ENCODE measurements at places on chromosomes 7 and 10.

GRCh38 chr7:3916146-3916545, 615.1 kb downstream of the SDK1 start:
- DNase-seq: no peak

GRCh38 chr7:92352009-92352408, 95.3 kb upstream of the GATAD1 start:
- no peak for DNase-seq

GRCh38 chr7:27900006-27900405, 160.0 kb downstream of the TAX1BP1 start:
- DNase-seq: no peak

GRCh38 chr7:135428879-135429278, 81.0 kb downstream of the CNOT4 start:
- DNase-seq: no peak

DNA sequence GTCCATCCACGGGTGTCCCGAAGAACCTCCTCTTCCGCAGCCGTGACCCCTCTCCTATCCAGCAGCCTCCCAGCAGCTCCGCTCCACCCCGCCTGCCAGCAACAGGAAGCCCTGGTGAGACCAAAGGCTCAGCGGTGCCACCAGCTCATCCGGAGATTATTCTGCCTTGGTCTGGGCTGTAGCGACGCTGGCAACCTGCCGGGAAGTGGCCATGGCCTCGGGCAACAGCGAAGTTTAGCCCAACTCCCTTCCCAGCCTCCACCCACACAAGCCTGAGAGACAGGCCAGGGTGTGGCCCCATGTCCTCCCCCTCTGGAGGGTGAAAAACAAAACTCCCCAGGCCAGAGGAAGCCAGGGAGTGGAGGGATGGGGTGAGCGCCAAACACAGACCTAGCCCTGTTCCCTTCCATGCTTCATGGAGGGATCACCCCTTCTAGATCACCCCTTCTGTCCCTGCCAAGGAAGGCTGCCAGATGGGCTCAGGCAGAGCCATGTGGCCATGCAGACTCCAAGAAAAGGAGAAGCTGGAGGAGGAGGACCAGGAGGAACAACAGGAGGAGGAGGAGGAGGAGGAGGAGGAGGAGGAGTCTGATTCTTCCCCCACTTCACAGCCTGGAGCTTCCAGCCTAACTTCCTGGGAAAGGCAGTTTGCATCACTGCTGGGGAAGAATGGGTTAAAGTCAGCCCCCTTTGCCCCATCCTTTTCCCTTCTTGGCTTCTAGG, 918 bp downstream of the CALHM2 start:
- DNase-seq: peak; percentile 40

DNA sequence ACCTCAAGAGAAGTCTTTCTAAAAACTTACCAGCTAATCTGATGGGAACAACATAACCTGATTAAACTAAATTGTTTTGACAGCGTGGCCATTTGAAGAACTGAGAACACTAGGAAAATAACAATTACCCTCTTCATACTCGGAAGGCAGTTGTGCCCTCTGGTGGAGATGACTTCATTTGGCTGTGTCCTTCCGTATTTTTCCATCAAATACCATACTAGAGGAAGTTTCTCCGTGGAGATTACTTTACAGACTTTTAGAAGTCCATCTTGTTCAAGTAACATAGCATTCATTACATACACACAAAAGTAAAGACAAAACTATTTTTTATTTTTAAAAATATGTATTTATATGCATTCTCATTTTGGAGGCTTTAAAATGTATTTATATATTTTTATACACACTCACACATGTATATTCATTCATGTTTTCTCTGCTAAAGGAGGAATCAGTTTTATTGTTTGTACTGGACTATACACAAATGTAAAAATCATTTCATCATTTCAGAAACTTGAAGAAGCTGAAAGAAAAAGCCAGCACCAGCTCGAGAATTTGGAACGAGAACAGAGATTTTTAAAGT, 25.2 kb downstream of the SMNDC1 start:
- peak; percentile 40 for DNase-seq

DNA sequence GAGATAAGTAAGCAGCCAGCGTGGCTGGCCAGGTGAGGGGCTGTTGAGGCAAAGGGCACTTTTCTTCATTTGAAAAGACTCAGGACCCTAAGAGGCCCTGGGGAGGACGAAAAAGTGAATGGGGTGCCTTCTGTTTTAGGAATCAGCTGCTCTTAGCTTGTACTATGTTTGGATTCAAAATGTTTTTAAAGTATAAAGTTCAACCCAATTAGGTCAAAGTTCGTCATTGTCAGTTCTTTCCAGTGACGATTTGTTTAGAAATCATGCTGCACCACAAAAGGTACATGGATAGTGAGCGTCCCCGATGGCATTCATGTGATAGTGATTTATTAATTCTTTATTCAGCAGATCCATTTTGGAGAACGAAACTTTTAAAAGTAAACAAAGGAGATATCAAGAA, 338.2 kb downstream of the SDK1 start:
- no peak for DNase-seq

DNA sequence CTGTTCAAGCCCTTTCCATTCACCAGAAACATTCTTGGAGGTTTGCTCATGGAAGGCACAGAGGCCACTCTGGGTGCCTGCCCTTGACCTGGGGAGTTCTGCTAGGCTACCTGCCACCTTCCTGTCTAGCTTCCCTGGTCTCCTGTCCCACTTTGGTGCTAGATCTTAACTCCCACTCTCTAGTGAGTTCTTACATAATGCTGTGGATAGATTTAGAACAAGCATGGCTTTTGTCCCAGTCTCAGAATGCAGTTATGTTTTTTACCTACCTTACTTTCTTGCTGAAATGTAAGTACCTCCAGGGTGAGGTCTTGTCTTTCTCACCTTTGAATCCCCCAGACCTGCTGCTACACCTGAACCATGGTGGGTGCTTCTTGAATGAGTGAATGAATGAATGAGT, 1252.3 kb downstream of the TYW1 start:
- no peak for DNase-seq

- DNase-seq: no peak
Observed at GRCh38 chr10:109379186-109379585, 544.1 kb downstream of the XPNPEP1 start.

GRCh38 chr10:10796774-10797415, 220.8 kb upstream of the CELF2 start:
- DNase-seq: no peak

DNA sequence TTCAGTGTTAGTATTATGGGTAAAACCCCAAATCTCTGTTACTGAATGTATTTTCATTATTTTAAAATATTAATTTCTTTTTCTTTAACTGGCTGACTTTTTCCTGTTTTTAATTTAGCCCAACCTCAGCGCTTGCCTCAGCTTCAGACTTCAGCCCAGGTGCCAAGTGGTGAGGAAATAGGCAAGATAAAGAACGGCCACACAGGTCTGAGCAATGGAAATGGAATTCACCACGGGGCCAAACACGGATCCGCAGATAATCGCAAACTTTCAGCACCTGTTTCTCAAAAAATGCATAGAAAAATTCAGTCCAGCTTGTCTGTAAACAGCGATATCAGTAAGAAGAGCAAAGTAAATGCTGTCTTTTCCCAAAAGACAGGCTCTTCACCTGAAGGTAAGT, 57.5 kb downstream of the MDFIC start:
- no peak for DNase-seq

- DNase-seq: no peak
Observed at GRCh38 chr10:633279-634245, 55.9 kb downstream of the DIP2C start.

- no peak for DNase-seq
Observed at GRCh38 chr7:32153006-32153405, 82.8 kb upstream of the PDE1C start.

GRCh38 chr7:22090512-22090911, 144.8 kb upstream of the CDCA7L start:
- DNase-seq: no peak

- DNase-seq: peak; percentile 37
Observed at GRCh38 chr7:133230591-133231194, 22.2 kb upstream of the EXOC4 start.

GRCh38 chr10:129850316-129850715, 113.8 kb downstream of the EBF3 start:
- DNase-seq: no peak

DNA sequence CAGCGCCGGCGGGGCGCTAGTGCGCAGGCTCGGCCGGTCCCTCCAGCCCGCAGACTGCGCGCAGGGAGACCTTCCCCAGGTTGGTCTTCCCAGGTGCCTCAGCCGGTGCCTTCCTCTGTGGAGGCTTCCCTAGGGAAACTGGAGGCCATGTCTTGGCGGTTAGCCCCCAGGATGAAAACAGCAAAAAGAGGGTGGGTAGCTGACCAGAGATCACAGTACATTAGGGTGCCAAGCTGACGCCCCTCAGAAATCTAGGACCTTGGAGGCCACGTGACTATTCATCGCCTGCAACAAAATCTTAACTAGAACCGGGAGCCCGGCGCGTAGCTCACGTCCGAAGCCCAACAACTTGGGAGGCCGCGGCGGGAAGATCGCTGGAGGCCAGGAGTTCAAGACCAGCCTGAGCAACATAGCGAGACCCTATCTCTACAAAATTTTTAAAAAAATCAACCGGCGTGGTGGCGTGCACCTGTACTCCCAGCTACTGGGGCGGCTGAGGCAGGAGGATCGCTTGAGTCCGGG, 327 bp upstream of the FIS1 start:
- no peak for DNase-seq

- no peak for DNase-seq
Observed at GRCh38 chr7:100506356-100506923, 22.7 kb downstream of the NYAP1 start.

- DNase-seq: no peak
Observed at GRCh38 chr10:97067716-97068391, 117.9 kb downstream of the SLIT1 start.

- no peak for DNase-seq
Observed at GRCh38 chr10:70034232-70034631, 18.4 kb upstream of the MACROH2A2 start.

GRCh38 chr7:84589012-84589411, 394.4 kb upstream of the SEMA3A start:
- no peak for DNase-seq

DNA sequence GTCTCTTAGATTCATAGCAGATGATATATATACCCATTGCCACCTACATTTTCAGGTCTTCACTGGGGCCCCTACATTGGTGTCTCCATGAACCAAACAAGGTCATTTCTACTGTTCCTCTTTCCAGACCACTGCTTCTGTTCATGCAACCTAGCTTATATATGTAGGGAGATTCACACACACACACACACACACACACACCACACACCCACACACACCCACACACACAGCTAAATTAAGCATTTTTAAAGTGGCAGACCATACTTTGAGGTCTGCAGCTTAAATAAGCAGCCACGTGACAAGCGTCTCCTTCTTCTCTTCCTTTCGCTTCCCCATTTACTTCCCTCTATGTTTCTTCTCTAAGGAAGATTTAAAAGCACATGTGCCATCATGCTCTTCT, 70.0 kb upstream of the CC2D2B start:
- DNase-seq: no peak

DNA sequence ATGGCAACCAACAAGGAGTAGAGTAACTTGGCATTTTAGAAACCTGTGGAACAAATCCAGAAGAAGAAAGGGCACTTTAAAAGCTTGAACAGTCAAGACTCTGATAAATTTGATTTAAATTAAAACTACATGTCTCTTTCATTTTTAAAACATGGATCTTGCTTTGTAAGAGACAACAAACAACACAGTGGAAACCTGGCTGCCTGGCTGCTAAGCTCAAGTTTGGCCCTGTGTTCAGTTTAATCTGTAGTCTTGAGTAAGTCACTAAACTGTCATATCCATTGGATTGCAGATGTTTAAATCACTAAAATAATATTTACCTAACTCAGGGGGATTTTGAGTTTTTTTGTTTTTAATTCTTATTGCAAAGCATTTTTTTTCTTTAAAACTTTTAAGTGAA, 374.9 kb upstream of the SEMA3D start:
- DNase-seq: no peak

DNA sequence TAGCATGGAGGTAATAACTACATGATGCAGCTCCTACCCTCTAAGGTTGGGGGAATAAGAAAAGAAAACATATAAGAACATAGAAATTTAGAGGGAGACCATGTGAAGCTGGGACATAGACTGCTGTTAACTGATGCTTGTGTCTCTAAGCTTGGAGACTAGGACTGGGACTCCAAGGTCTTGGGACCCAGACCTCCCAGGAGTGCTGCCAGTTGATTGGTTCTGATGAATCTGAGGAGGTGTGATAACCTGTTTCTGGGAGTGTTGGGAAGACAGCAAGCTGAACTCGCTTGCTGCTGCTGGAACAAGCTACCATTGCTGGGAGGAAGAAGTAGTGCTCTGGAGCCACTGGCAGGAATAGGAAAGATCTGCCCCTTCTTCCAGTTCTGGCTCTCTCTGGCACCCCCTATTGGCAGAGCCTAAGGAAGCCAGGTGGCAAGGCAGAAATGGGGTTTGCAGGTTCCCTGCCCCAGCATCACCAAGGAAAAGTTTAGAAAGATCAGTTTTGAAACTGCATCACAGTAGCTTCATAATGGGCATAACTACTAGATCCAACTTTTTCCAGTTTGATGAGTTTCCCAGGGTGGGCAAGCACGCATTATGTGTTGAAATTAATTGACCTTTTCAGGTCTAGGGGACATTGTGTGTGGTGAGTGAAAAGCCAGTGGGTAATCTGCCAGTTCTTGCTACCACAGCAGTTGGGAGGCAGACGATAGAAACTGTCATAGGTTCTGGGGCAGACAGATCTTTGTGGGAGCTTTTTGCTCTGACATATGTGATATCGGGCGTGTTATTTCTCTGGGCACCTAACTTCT, 140.7 kb downstream of the SND1 start:
- DNase-seq: peak; percentile 22

GRCh38 chr10:97718178-97718577, 4.6 kb downstream of the MARVELD1 start:
- no peak for DNase-seq

DNA sequence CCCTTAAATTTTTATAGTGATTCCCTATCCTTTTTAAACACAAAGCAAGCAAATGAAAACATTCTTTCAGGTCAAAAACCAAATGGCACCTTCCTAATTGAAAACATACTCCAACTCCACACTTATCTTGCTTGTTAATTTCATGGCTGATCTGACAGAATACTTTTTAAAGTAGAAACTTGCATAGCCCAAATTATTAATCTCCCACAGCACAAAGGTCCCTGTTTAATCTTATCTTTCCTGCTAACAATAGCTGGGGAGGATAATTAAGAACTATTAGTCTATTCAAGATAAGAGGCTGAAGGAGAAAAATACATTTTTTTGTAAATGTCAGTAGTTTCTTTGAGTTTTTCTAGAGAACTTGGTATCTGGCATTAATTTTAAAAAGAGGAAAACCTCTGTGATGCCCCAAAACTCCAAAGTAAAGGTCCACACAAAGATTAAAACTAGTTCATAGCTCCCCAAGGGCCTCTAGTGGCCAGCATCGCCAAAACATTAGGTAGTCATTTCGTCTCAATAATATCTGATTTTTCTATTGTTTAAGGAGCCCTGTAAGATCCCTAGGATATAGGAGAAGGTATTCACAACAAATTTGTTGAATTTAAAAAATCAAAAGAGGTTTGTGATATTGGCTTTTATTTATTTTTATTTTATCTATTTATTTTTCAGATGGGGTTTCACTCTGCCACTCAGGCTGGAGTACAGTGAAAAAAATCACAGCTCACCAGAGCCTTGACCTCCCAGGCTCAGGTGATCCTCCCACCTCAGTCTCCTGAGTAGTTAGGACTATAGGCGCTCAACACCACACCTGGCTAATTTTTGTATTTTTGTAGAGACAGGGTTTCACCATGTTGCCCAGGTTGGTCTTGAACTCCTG, 14.7 kb downstream of the CDNF start:
- DNase-seq: peak; percentile 48

- DNase-seq: no peak
Observed at GRCh38 chr7:123824754-123825067, 20.3 kb upstream of the HYAL4 start.

All from activated naive CD4-positive, alpha-beta T cell treated with anti-CD3 and anti-CD28 coated beads, Interleukin-2, amount 50 U/mL, for 16 hours (primary cell).